ENCODE measurements at places on chromosomes 3 and 15.

DNA sequence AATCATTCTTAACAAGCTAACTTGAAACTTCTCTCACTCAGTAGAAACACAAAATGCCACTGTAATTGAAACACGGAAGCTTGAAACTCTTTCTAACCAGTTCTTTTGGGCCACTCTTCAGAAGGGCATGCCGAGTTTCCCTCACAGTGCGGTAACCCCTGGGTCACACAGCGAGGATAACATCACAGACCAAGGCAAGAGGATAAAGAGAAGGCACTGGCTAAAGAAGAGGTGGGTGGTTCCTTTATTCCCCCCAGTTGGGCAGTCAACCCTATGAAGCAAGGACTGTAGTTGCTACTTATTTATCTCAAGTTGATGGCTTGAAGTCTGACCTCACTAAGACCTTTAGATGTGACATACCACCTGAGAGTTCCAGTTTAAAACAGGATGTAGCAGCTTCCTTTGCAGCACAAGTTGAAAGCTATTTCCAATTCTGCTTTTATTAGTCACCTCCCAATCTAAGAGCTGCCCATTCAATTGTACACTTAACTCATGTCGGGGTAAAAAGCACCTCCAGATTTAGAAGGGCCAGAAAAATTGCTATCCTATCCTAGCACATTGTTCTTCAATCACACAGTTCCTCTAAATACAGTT, 272.4 kb downstream of the TIGIT start:
- no peak for DNase-seq

GRCh38 chr15:72338617-72339321, 18.8 kb upstream of the CELF6 start:
- DNase-seq: peak; percentile 49

DNA sequence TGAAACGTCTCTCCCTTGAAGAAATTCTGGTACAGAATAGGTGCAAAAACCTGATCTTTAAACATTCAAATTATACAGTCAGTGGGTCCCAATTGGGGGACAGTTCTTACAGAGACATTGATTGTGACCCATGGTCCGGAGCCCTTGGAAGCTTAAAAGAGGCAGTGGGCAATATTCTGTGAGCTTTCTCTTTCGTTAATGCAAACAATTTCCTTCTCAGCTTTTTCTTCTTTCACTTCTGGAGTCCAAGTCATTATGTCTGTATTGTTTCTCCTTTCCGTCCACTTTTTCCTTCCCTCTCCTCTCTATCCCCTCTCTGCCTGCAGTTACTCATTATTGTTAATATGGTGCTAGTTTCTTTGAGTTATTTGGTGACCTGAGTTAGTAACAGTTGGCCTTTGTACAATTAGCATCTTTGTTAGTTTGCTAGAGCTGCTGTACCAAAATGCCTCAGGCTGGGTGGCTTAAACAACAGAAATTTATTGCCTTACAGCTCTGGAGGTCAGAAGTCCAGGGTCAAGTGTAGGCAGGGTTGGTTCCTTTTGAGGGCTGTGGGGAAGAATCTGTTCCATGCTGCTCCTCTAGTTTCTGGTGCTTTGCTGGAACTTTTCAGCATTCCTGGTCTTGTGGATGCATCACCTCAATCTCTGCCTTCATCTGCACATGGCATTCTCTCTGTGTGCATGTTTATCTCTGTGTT, 102.6 kb downstream of the GMPS start:
- DNase-seq: no peak

GRCh38 chr15:99138491-99138982, 33.7 kb downstream of the SYNM start:
- no peak for DNase-seq

- no peak for DNase-seq
Measured at GRCh38 chr15:68684476-68684875, 105.7 kb downstream of the CORO2B start.

GRCh38 chr15:48710952-48711495, 65.5 kb upstream of the FBN1 start:
- no peak for DNase-seq

- DNase-seq: no peak
Measured at GRCh38 chr3:131975047-131975446, 59.8 kb downstream of the CPNE4 start.

DNA sequence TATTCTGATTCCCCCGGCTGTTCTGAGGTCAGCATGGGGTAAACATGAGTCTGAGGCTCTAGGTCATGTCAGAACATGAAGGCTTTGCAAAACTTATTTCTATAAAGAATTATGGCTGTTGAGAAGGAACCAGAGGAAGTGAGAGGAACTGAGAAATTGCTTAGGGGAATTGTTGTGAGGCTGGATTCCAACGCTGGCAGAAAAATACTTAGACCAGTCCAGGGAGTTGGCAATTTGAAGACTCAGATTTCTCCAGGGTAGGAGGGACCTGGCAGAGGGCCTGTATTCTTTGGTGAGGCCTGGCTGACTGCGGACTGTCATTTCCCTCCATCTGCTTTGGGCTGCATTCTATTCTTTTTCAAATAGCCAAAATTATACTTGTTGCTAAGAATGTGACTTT, 155.5 kb downstream of the PLD1 start:
- DNase-seq: peak; percentile 59

DNA sequence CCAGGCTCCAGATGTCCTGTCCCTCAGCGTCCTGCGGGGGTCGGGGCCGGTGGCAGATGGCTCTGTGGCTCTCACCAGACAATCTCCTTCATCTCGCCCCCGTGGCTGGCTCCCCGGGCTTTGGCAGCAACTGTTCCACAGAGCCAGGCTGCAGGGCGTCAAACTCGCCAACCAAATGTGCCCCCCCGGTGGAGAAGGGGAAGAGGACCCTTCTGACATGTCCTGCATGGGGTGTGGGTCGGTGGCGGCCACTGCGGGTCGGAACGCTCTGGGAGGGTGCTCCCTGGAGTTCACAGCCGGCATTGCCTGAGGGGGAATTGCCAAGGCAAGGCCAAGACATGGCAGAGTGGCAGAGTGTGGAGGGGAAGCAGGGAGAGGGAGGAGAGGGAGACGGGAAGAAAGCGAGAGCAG, 36.0 kb downstream of the BDH1 start:
- no peak for DNase-seq

- DNase-seq: no peak
Measured at GRCh38 chr3:27729748-27730611, 7.9 kb upstream of the EOMES start.

DNA sequence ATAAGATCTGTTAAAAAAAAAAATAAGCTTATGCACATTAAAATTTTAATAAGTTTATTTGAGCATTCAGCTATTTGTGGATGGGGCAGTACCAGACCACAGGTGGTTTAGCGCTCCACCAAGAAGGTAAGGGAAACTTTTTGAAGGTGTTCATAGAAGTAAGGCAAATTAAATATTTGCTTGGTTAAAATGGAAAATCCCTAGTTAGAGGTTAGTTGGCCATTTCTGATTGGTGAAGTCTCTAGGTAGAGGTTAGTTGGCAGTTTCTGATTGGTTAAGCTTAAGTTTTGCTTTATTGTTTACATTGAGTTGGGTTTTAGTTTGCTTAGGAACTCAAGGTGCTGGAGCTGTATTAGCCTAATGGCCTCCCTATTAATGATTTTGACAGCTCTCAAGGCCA, 30.7 kb downstream of the SCN11A start:
- no peak for DNase-seq

DNA sequence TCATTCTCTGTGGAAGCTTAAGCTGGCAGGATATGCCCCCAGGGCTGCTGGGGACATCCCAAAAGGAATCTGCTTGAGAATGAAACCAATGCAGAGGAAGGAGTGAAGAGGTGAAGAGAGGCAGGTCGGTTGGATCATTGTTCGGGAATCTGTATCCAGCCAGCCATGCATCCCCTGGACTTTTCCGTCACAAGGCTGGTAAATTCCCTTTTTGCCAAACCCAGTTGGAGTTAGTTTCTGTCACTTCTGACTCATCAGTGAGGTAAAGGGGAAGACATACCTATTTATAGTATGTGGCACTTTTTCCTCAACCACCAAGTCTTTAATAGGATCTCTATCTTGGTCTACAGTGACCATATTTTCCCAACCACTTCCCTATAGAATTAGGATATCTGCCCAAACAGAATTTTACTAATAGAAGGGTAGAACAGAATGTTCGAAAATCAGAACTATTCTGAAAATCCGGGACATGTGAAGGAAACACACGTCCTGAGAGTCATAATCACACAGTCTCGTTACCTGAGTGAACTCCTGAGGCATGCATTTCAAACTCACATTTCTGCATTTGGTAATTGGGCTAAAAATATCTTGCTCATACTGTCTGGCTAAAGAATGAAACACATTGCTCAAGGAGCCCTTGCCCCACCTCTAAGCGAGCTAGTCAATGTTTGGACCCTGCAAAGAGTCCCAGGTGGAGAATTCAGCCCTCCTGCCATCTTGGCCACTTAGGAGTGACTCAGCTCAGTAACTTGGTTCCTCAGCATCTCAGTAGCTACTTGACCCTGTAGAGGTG, 289.7 kb upstream of the ADAMTS9 start:
- no peak for DNase-seq

- DNase-seq: no peak
Measured at GRCh38 chr3:142960322-142960850, 3.1 kb downstream of the PAQR9 start.

DNA sequence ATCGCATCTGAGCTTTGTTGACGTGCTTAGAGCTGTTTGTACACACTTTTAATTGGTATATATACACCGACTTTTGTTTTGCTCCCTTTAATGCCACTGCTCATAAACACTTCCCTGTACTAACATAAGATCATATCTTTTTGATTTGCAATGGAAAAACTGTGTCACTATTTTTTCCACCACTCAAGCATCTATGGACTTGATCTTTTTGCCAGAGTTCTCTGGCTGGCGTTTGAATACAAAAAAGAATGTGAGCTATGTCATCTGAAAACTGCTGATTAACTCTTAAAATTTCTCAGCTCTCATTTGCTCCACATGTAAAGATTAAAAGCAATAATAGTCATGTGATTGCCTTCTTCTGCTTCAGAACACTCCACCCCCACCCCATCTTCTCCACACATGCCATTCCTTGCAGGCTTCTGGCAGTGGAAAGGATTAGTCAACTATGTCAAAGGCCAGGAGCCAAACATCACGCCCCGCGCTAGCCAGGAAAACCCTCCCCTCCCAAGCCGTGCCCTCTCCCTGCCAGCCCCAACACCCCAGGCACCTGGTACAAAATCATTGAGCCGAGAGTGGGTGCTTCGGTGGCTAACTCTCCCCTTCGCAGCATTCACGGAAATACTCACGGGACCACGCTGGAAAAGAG, 123.4 kb upstream of the MEF2A start:
- DNase-seq: peak; percentile 91

DNA sequence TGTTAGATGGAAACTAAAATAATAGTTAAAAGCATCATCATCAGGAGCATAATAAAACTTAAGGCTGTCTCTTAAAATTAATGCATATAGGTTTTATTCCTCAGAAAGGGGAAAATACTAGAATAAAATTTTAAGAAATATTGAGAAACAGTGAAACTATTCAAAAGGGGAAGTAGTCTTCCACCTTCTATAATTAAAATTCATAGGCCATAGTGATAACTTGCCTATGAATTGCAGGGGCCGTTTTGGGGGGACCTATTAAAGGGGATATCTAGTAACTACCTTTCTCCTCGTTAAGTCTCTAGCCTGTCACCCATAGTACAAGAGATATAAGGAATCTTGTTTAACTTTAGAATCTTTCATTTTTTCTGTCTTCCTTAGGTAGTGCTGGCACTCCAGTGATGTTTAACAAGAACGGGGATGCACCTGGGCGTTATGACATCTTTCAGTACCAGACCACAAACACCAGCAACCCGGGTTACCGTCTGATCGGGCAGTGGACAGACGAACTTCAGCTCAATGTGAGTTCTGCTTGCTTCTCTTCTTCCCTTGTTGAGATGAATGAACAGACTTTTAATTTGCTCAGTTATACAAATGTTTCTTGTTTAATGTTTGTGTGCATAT, 600.4 kb downstream of the GRM7 start:
- DNase-seq: no peak

GRCh38 chr3:157785102-157785826, 282.0 kb upstream of the VEPH1 start:
- peak; percentile 88 for DNase-seq

DNA sequence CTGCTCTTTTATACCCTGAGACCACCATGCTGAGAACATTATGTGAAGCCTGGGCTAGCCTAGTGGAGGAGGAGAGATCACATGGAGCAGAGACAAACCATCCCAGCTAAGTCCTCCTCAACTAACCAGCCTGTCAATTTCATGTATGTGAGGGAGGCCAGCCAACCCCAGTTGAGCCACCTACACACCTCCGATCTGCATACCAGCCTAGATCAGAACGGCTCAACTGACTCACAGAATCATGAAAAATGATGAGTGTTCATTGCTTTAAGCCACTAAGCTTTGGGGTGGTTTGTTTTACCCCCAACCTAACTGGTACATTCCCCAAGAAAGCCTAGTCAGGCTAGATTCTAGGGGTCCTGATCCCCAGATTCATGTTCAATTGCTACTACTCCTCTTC, 19.4 kb upstream of the CA12 start:
- no peak for DNase-seq

GRCh38 chr3:170003881-170004356, 33.9 kb upstream of the GPR160 start:
- DNase-seq: no peak

- no peak for DNase-seq
Measured at GRCh38 chr15:75195122-75195765, 6.4 kb upstream of the C15orf39 start.

All from AG08395 (cell line).